Stimulated activated CD8-positive, alpha-beta memory T cell treated with anti-CD3 and anti-CD28 coated beads, Interleukin-7, amount 100 ng/mL, for 48 hours (primary cell): ENCODE measurements at places on chromosomes 5 and 9.

DNA sequence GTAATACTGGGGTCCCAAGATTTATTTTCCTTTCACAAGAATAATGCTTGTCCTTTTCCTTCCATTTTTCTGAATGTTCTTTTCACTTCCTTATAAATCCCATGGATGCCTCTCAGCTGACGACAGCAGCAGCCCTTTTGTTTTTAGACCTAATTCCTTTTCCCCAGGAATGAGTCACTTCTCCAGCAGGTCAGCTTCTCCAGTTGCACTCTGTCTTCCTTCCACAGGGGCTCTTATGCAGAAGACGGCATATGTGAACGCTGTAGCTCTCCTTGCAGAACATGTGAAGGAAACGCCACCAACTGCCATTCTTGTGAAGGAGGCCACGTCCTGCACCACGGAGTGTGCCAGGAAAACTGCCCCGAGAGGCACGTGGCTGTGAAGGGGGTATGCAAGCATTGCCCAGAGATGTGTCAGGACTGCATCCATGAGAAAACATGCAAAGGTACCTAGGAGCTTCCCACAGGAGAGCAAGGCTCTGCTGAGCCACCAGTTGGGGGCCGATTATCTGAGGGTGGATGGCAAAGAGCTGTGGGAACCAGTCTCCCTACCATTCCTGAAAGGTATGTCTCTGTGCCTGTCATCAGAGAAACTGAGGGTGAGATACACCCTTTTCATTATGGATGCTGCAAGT, 72.9 kb downstream of the RFK start:
- DNase-seq: no peak

DNA sequence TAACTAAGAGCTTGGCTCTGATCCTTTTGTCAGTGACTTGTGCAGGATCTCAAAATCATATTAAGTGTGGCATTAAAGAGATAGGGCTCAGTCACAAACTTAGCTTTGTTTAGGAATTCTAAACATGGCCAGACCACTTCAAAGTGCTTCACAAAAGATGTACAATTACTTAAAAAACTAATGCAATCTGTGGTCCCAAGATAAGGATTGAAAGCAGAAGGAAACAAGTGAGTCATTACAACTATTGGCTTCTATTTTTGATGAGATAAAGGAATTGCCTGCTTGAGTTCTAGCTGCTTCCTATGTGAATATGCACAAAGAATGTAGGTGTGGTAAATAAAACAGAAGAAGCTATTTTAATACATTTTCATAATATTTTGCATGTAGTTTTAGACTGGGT, 44.9 kb upstream of the SLC12A2 start:
- DNase-seq: no peak

- DNase-seq: no peak
Observed at GRCh38 chr5:16666130-16666882, 49.5 kb upstream of the RETREG1 start.

- DNase-seq: no peak
Observed at GRCh38 chr9:90114641-90115425, 510.0 kb downstream of the GADD45G start.

- DNase-seq: no peak
Observed at GRCh38 chr5:102767862-102768261, 12.8 kb downstream of the PAM start.

DNA sequence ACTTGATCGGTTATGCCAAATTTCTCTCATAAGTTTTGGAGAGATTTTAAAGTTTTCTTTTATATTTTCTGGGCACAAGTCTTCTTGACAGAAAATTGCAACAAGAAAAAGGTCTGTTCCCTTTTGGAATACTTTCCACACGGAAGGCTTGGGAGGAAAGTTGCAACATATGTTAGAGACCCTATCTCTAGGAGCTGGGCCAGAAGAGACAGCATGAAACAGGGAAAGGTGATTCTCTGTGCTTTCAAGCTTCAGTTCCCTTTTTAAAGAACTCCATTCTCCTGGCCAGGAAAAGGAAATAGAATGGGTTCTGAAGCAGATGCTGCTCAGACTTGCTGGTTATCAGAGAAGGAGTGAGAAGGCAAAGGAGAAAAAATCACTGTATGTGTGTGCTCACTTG, 368.3 kb downstream of the SPATA31D1 start:
- no peak for DNase-seq

GRCh38 chr9:2174306-2174705, 159.2 kb downstream of the SMARCA2 start:
- DNase-seq: no peak

DNA sequence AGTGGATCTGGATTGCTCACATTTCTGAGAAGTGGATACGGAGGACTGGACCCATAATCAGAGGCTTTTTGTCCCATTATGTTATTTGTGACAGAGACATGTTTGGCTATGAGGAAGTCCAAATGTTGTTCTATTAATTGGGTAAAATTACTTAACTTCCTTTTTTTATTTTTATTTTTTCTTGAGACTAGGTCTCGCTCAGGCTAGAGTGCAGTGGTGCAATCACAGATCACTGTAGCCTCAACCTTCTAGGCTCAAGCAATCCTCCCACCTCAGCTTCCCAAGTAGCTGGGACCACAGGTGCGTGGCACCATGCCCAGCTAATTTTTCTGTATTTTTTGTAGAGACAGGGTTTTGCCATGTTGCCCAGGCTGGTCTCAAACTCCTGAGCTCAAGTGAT, 11.9 kb upstream of the PGGT1B start:
- no peak for DNase-seq

- DNase-seq: no peak
Observed at GRCh38 chr5:6681682-6682081, 31.6 kb upstream of the TENT4A start.

- no peak for DNase-seq
Observed at GRCh38 chr9:89080193-89080592, 88.9 kb downstream of the S1PR3 start.

DNA sequence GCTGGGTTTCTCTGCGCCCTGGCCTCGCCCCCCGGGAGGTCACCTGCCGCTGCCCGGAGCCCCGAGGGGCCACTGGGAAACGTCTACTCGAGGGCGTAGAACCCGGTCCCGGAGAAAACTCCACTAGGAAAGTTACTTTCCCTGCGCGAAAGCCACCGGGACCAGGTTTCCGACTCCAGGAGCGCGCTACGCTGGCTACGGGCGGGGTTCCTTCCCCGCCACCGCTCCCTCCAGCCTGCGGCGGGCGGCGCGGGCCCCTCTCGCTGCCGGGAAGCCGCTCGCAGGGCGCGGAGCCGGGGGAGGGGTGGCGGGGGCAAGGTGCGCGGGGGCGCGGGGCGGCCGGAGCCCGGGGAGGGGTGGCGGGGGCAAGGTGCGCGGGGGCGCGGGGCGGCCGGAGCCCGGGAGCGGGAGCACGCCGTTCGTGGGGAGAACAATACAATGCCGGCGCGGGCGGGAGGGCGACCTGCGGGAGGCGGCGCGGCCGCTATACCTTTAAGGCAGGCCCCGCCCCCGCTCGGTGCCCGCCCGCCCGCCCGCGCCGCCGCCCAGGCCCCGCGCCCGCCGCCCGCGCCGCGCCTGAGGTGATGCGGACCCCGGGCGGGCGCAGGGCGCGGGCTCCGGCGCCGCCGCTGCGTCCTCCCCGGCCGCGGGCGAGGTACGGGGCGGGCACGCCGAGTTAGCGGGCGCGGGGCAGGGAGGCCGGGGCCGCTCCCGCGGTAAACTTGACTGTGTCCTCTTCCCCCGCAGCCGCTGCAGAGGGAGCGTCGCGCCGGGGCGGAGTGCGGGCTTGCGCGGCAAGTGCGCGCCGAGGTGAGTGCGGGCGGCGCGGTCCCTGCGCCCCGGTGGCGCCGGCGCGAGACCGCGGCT, 278.1 kb downstream of the AOPEP start:
- no peak for DNase-seq

- DNase-seq: no peak
Observed at GRCh38 chr5:178284093-178284675, 51.6 kb upstream of the PHYKPL start.

GRCh38 chr5:159133041-159133741, 33.5 kb upstream of the EBF1 start:
- DNase-seq: no peak

GRCh38 chr9:75996726-75997125, 106.3 kb downstream of the PCSK5 start:
- DNase-seq: no peak

DNA sequence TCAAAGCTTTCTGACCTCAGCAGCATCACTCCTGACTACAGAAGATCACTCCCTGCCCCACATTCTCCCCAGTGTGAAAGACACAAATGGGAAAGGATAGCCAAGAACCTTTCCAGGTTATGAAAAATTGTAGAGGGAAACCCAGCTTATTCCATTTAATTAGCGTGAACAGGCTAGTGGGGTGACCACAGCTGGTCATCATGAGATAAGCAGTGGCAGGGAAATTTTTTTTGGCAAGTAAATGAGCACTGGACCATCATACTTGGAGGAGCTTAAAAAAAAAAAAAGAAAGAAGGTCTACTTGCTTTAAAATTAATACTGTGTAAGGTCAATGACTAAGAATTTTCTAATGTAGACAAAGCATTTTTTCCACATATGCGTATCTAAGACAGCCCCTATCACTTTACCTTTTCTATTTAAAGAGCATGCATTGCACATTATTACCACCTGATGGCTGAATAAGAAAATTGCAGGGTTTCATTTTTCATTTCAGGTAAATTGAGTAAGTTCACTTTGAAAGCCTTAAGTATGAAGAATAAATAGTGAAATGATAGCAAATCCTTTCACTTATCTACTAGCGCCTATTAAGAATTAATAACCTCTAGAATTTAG, 123.6 kb downstream of the ELAVL2 start:
- DNase-seq: no peak

GRCh38 chr5:151097820-151098767, 17.3 kb upstream of the TNIP1 start:
- no peak for DNase-seq

DNA sequence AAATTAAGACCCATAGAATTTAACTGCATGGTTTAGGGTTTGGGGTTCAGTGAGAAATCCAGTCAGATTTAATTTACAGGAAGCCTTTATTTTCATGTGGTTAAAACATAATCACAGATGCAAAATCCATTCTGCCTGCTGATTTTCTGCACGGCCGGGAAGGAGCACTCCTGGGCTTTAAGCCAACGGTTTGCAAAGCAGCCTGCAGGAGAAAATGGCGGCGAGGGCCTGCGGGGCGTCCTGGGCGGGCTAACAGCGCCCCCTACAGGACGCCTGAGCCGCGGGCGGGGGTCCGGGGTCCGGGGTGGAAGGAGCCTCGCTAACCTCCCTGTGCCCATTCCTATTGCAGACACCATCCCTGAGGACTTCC, 47.6 kb downstream of the THBS4 start:
- DNase-seq: peak; percentile 34

DNA sequence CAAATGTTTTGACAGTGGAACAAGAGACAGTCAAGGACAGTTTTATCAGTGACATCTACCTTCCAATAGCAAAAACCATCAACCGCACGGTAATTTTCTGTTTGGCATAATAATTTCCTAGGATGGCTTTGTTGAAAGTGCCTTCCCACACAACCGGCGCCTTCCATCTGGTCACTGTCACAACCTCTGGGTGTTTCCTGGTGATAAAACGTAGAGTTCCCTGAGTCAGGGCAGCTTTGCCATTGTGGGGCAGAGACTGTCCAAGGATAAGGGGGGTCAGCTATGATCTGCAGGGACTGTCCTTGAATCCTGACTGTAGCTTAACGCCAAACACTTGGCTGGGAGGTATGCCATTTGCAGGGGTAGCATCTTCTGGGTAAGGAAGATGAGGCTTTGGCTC, 47.6 kb downstream of the GGTA1 start:
- no peak for DNase-seq

- DNase-seq: no peak
Observed at GRCh38 chr5:32317041-32317440, 4.3 kb upstream of the MTMR12 start.

- DNase-seq: no peak
Observed at GRCh38 chr5:61675015-61675692, 343.1 kb downstream of the ZSWIM6 start.

GRCh38 chr5:13217636-13218035, 726.9 kb downstream of the DNAH5 start:
- no peak for DNase-seq

GRCh38 chr5:132480042-132480441, 10.5 kb downstream of the IRF1 start:
- no peak for DNase-seq

DNA sequence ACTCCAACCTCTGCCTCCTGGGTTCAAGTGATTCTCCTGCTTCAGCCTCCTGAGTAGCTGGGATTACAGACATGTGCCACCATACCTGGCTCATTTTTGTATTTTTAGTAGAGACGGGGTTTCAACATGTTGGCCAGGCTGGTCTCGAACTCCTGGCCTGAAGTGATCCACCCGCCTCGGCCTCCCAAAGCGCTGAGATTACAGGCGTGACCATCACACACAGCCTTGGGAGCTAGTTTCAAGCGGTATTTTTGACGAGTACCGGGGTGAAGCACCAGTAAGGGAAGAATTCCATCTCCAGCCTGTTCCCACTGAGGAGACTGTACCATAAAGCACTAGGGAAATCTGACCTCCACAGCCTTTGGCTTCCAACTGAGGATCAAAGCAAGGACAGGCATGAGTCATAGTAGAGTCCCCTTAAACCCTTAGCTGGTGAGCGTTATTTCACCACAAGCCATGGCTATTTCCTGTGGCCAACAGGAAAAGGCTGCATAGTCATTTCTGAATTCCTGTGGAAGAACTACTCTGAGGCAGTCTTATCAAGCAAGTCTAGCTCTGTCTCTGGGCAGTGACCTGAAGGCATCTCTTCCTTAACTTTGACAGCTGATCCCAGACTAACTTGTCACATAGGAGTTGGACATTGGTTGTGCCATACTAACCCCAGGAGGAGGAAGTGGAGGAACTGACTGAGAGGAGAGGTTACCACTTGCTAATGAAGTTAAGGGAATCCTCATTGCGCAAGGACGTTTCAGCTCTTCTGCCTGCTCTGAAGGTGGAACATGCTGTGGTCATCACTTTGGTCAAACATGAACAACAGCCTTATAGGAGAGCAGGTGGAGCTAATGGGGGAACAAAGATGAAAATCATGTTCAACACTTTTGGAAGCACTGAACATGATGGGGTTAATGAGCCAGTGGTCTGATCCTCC, 85.8 kb upstream of the DMRT1 start:
- DNase-seq: no peak

GRCh38 chr5:179264053-179264782, 81.0 kb downstream of the ADAMTS2 start:
- DNase-seq: no peak

- DNase-seq: no peak
Observed at GRCh38 chr9:32378496-32378895, 5.9 kb upstream of the ACO1 start.

DNA sequence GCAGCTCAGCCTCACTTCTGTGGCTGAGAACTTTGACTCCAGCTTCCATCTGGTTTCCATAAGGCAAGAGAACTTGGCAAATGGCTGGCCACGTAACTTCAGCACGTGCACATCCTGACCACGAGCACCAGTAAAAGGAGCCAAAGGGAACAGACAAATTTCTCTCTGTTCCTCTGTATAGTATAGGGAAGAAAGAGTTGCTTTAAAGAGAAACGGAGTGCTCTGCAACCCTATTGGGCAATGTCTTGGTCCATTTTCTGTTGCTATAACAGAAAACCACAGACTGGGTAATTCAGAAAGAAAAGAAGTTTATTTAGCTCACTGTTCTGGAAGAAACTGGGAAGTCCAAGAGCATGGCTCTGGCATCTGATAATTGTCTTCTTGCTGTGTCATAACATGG, 558.7 kb downstream of the ACTL7B start:
- DNase-seq: no peak
